ENCODE measurements at places on chromosomes 3 and 15.

GRCh38 chr3:184630861-184631471 lies 69.4 kb downstream of the EPHB3 start:
- DNase-seq = no peak

- no peak for DNase-seq
Observed at GRCh38 chr3:18672561-18672960, 247.4 kb upstream of the SATB1 start.

- DNase-seq = no peak
Observed at GRCh38 chr3:46861605-46862368, 1.5 kb downstream of the MYL3 start.

GRCh38 chr3:36991923-36992805 lies 767 bp downstream of the EPM2AIP1 start:
- DNase-seq = no peak

DNA sequence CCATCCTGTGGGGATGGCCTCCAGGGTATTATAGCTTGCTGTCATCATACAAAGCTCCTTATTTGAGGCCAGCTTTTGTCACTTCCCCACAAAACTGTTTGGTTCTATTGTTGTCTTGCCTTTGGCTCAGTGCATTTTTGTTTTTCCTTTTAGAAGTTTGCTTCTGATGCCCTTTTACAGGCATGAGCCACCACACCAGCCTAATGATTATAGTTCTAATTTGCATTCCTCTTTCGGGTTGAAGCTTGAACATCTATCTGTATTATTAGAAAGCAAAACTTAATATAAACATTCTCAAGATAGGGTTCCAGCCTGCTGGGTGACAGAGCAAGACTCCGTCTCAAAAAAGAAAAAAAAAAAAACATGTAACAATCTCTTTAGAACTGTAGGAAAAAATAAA lies 39.8 kb downstream of the SMARCC1 start:
- no peak for DNase-seq

- no peak for DNase-seq
Observed at GRCh38 chr15:56936929-56937328, 18.5 kb downstream of the TCF12 start.

DNA sequence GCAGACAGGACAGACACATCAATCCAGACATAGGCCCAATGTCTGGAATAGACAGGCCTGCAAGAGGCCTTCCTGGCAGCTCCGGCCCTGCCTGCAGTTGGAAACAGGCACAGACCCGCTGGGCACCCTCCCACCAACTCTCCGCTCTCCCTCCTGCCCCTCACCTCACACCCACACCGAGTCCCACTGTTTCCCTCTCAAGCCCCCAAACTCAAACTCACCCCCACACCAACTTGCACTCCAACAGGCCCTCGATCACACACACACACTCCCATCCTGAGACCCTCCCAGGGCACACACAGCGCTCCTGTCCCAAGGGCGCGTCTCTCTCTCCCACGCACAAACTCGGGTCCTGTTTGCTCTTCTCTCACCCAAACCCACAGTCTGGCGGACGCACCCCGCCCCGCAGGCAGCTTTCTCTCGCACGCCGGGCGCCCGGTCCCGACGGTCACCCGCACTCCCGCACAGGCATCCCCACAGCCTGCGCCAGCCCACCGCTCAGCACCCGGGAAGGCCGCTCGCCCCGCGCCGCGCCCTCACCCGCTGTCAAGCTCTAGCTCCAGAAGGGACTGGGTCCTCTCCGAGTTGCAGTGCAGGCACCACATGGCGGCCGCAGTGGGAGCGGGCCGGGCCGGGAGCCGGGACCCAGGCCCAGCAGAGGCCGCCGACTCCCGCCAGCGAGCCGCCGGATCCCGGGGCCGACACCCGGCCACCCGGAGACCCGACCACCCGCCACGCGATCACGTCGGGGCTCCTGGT lies 106.2 kb downstream of the IQSEC1 start:
- DNase-seq = no peak

GRCh38 chr15:85745525-85746150 lies 49.1 kb downstream of the KLHL25 start:
- DNase-seq = no peak

GRCh38 chr3:132047209-132047608 lies 12.4 kb upstream of the CPNE4 start:
- DNase-seq = no peak

- no peak for DNase-seq
Observed at GRCh38 chr3:13323822-13324221, 96.3 kb downstream of the NUP210 start.

DNA sequence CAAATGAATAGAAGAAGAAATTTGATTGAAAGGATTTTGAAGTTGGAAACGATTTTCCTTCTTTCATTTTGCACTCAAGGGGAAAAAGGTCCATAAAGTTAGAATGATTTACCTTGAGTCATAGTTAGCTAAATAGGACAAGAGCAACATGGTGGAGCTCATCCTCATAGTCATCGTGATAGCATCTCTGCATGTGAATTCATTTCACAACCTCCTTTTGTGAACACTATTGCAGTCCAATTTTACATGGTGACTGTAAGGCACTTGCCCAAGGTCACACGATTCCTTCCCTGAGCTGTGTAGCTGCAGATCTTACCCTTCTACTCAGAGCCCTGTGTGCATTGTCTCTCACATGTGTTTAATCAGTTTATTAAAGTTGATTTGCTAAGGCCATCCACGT lies 359.8 kb upstream of the C2CD4B start:
- no peak for DNase-seq

- no peak for DNase-seq
Observed at GRCh38 chr15:74850393-74850792, 7.4 kb upstream of the ULK3 start.

DNA sequence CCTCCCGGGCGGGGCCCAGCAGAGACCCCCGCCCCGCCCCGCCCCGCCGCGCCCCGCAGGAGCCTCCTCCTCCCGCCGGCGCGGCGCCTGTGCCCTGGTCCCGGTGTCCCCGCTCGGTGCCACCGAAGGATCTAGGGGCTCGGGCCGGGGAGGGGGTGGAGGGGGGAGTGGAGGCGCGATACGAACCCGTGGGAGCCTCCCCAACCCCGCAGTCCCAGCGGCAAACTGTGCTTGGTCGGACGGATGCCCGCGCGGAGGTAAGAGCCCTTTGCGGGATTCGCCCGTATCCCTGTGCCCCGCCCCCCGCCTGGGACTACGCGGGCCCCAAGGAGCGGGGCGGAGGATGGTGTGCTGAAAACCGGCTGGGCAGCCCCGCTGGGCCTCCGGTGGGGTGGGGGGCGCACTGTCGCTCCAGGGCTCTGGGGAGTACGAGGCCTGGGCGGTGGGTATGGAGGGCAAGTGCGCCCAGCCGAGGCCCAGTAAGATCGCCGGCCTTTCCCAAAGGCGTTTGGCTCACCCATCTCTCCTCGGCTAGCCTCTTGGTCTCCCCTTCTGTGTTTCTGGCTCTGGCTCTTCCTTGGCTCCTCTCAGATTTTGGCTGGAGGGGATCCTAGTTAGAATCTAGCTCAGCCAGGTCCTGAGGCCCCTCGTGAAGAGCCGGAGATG lies 65.6 kb upstream of the POLG start:
- DNase-seq = no peak

GRCh38 chr3:13110678-13111116 lies 37.5 kb upstream of the IQSEC1 start:
- no peak for DNase-seq

- DNase-seq = no peak
Observed at GRCh38 chr15:43828061-43828657, 1.4 kb downstream of the WDR76 start.

GRCh38 chr3:123292321-123293310 lies 90.9 kb downstream of the SEC22A start:
- no peak for DNase-seq

GRCh38 chr15:90930861-90931574 lies 1.3 kb downstream of the HDDC3 start:
- DNase-seq = no peak

- DNase-seq = no peak
Observed at GRCh38 chr15:51375966-51376640, 34.6 kb downstream of the GLDN start.

- DNase-seq = no peak
Observed at GRCh38 chr15:97234851-97235610, 725.5 kb upstream of the ARRDC4 start.

GRCh38 chr3:171704002-171704401 lies 106.3 kb downstream of the PLD1 start:
- no peak for DNase-seq

DNA sequence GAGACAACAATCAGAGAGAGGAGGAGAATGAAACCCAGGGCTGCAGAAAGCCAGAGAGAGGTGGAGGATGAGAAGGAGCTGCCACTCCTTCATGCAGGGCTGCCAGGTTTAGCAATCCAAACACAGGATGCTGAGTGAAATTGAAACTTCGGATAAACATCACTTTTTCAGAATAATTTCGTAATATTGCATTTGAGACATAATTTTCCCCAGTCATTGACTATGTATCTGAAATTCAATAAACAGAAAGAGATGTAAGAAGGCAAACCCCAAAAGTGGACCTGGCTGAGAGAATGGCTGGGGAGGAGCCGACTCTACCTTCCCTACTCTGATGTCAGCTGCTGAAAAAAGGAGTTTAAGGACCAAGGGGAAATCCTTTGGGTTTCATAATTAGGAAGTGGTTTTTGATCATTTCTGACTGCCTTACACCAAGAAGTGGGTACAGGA lies 33.8 kb downstream of the SLC9A9 start:
- DNase-seq = no peak

DNA sequence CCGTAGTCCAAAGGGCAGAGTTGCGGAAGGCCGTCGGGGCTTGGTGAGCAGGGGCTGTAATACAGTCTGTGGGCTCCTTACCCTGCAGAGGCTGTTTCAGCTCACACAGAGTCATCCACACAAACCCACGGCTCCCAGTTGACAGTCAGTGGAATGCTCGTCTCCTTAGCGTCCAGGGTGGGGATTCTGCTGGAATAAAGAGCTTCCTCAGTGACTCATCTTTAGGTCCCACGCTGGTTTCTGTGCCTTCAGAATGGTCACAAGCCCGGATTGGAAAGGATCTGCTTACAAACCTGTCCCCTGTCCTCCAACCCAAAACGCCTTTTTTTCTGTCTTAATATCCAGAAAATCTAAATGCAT lies 201.3 kb upstream of the TPM1 start:
- DNase-seq = no peak

- DNase-seq = no peak
Observed at GRCh38 chr15:78195735-78196201, 38.6 kb downstream of the ACSBG1 start.

DNA sequence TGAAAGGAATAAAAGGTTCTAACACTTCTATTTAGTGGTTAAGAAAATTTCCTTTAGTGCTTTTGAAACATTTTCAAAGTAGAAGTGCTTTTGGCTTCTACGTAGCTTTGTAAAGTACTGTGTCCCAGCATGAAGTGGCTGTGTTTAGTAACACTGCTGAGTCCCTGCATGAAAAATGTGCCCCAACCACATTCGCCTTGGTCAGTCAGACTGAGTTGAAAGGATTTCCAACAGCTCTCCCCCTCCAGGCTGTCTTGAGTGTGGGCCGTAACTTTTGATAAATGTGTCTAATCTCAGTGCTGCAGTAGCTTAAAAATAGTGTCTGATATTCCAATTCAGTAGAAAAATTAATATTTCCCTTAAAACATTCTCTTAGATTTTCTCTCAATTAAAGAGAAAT lies 115.0 kb downstream of the NR1D2 start:
- no peak for DNase-seq

- no peak for DNase-seq
Observed at GRCh38 chr3:41847679-41848078, 114.2 kb downstream of the ULK4 start.

GRCh38 chr3:24365168-24365567 lies 129.5 kb downstream of the THRB start:
- DNase-seq = no peak

- no peak for DNase-seq
Observed at GRCh38 chr15:83476066-83476465, 28.9 kb downstream of the SH3GL3 start.

- DNase-seq = no peak
Observed at GRCh38 chr3:124281453-124282316, 289.8 kb upstream of the ROPN1 start.

DNA sequence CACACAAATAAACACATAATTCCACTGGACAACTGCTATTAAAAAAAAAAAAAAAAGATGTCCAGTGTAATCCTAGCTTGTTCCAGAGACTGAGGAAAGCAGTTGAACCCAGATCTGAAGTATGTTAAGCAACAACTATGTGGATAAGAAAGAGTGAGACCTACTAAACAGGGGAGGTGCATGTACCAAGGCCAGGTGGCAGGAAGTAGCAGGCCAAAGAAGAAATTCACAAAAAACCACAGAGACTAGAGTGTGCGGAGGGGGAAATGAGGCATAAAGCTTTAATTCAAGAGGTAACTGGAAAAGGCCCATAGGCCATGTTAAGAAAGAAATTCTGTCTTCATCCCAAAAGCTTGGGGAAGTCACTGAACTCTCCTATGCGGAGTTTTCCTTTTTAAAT lies 490.0 kb downstream of the NAALADL2 start:
- DNase-seq = no peak

GRCh38 chr3:172595664-172596393 lies 72.6 kb upstream of the TNFSF10 start:
- no peak for DNase-seq

DNA sequence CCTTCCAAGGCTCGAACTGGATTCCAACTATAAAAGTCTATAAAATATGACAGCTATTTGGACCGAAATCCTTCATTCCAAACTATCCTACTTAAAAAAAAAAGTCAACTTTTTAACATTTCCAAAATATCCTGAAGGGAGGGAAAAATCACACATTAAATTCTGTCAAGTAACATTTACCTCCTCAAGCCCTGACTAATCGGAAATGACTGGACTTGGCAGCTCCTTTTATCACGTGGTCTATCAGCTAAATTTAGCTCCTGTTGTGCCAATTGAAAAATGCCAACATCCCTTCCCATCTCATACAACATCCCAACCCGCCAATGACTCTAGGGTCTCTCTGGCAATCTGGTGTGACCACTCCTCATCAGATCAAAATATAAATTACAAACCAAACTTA lies 297.9 kb downstream of the FHIT start:
- no peak for DNase-seq
